ENCODE measurements at places on chromosomes 12 and 14. TPM values are rescaled to one million over a fixed set of nuclear protein-coding genes. Genes with fewer than 3 reads are reported as not detected.
A peak's percentile ranks its signal among the peaks of the same experiment; 100 is the strongest.

DNA sequence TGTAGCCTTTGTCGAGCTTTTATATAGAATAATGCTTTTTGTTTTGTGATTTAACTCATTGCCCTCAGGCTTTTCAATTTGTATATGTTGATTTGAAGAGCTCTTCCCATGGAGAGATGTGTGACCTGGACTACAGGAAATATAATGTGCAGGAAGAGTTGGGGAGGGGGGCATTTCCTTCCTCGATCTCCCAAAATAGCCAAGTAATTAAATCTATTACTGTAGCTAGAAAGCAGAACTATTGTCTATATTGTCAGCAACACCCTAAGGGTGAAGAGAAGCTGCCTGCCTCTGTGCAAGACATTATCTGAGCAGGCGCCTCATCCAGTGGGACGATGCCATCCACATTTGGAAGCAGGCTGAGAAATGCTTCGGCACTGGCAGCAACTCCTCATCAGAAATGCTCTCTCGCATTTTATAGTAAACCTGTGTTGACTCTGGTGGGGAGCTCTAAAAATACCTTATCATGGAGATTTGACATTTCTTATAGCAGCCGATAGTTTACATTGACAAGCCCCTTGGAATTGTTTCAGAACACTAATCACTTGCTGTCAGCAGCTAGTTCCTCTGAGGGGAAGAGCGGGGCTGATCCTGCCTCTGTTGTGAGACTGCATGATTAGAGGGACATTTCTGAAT lies 392.5 kb upstream of the RGS6 start:
- no peak overlapping the region for H3K4me3 ChIP-seq
- no peak overlapping the region for H3K27ac ChIP-seq
- no peak for DNase-seq

DNA sequence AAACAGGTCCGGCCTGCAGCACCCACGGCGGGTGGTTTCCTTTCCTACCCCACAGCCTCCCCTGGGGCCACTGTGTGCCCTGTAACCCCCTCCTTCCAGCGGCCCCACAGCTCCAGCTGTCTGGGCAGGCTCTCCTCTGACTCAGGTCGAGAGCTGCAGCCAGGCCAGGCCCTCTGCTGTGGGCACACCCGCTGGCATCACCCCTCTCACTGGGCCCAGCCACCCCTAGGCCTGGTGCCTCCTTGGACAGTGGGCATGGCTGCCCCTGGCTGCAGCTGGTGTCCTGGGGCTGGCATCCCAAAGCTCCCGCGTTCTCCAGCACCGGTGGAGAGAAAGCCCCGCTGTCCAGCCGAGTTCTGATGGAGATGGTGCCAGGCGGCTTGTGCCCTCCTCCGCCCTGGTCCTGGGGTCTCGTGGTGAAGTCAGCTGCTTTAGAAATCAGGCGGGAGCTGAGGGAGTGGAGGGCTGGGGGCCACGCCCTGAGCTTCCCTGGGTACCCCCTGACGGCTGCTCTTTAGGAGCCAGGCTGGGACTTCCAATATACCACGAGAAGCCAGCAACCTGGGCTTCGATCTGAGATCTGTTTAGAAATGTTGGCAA lies 114.9 kb downstream of the KIF26A start:
- no peak for DNase-seq

- H3K4me1 ChIP-seq, result peaks cover 8% of the 10 kb centered on the region
- H3K36me3 ChIP-seq, result no peaks in the 10 kb centered on the region
- H3K27ac ChIP-seq, result no peak overlapping the region
- H3K27me3 ChIP-seq, result no peaks in the 10 kb centered on the region
Measured at GRCh38 chr12:107386569-107386968, 293.2 kb upstream of the CRY1 start.

- H3K4me1 ChIP-seq, result peaks cover 49% of the 10 kb centered on the region
- H3K27ac ChIP-seq, result peak overlapping the region; percentile 99
Measured at GRCh38 chr12:97466000-97466399, 3.4 kb downstream of the RMST start.

DNA sequence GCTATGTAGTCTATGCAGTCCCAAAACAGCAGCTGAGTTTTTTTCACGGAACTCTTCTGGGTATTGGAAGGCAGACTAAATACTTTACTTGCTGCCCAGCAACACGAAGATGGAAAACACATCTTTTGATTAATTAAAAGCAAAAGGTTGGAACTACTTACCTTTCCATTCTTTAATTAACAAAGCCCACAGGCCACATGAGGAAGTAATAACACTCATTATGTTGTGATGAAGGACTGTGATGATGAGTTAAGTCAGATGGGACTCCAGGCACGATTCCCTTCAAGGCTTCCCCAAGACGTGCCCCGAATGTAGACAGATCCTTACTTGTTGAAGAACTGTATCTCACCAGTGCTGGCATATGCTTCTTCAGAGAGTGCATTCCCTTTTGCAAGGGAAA lies 129.0 kb downstream of the WIF1 start:
- peak overlapping the region; percentile 15 for H3K4me3 ChIP-seq
- peak; percentile 25 for DNase-seq
- peak overlapping the region; percentile 75 for H3K27ac ChIP-seq
- H3K36me3 ChIP-seq, result no peaks in the 10 kb centered on the region

The CCDC197 gene
- total RNA-seq, result not detected

The RNASE3 gene
- not detected for total RNA-seq

The PRB2 gene
- not detected for total RNA-seq

The FOXN4 gene
- 0.35 TPM for total RNA-seq

The GNB3 gene
- 3.3 TPM for total RNA-seq

The ARID2 gene
- total RNA-seq, result 54.9 TPM

The LRRC43 gene
- total RNA-seq, result not detected

The HOXC5 gene
- not detected for total RNA-seq

The RNF212B gene
- total RNA-seq, result not detected

The GLT1D1 gene
- 4.4 TPM for total RNA-seq

The STON2 gene
- total RNA-seq, result 71.0 TPM

All from GM23338 (cell line).